ENCODE measurements at places on chromosomes 2 and 18. TPM values are rescaled to one million over a fixed set of nuclear protein-coding genes. Genes with fewer than 3 reads are reported as not detected.

The GAL3ST2 gene
- 0.50 TPM for total RNA-seq

DNA sequence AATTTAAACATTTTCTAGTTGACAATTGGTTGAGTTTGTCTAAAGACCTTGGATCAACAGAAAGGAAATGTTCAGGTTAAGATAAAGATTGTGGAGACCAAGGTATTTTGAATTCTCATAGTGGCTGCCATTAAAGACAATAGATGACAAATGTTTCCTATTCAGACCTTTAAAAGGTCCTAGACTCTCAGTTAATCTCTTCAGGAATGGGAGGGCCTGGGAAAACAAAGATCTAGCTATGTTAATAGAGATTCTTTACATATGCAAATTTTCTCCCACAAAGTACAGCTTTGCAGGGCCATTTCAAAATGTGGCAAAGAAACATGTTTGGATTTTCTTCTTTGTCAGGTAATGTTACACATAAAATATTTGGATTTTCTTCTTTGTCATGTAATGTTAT lies 403.9 kb downstream of the SPAG16 start:
- no peak for DNase-seq

The MSH2 gene
- total RNA-seq, result 73.4 TPM

The TSN gene
- 50.1 TPM for total RNA-seq

The SCYGR4 gene
- not detected for total RNA-seq
